ENCODE measurements at places on chromosomes 1 and 21. TPM values are rescaled to one million over a fixed set of nuclear protein-coding genes. Genes with fewer than 3 reads are reported as not detected.
A peak's percentile ranks its signal among the peaks of the same experiment; 100 is the strongest.

The RGL1 gene
- 14.9 TPM for total RNA-seq

The MYBPH gene
- total RNA-seq = not detected

The UBAP2L gene
- 85.9 TPM for total RNA-seq

The EVA1C gene
- total RNA-seq = 7.9 TPM

The BECN2 gene
- total RNA-seq = not detected

The FCAMR gene
- total RNA-seq = not detected

The TFF1 gene
- not detected for total RNA-seq

The DNM3 gene
- 0.99 TPM for total RNA-seq

The ZBTB8A gene
- total RNA-seq = 6.6 TPM

GRCh38 chr1:119647734-119648619 lies at the start of gene ZNF697:
TSS of gene ZNF697 (minus strand) at chr1:119648266. CDS start at chr1:119626100, 22,166 bp downstream.
- peak; percentile 98 for DNase-seq

GRCh38 chr1:212237651-212238050 lies 47.6 kb upstream of the PPP2R5A start:
- DNase-seq = no peak

DNA sequence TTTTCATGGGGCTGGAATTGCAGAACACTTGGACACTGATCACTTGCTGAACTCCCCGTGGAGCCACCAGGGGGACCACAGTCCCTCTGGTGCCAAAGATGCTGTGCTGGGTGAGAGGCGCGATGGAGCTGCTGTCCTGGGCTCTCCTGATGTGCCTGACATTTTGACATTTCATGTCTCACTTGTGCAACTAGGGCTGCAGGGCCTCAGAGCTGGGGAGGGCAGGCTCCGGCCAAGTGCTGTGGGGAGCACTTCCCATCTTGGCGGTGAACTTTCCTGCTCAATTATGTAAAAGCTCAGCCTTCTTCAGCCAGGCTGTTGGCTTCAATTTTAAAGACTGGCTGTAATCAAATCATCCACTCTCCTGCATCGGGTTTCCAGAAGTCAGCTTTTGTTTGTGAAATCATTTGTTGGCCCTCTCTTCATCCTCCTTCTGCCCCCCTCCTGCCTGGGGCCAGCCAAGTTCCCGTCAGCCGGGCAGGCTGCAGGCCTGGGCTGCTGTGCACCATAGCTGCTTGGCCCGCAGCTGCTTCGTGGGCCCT lies 36.8 kb downstream of the KCNAB2 start:
- no peak for DNase-seq

- DNase-seq = no peak
These were observed 2.4 kb upstream of the HTR6 start for GRCh38 chr1:19662313-19662712.

- no peak for DNase-seq
These were observed 15.4 kb downstream of the TMED5 start for GRCh38 chr1:93164816-93165215.

DNA sequence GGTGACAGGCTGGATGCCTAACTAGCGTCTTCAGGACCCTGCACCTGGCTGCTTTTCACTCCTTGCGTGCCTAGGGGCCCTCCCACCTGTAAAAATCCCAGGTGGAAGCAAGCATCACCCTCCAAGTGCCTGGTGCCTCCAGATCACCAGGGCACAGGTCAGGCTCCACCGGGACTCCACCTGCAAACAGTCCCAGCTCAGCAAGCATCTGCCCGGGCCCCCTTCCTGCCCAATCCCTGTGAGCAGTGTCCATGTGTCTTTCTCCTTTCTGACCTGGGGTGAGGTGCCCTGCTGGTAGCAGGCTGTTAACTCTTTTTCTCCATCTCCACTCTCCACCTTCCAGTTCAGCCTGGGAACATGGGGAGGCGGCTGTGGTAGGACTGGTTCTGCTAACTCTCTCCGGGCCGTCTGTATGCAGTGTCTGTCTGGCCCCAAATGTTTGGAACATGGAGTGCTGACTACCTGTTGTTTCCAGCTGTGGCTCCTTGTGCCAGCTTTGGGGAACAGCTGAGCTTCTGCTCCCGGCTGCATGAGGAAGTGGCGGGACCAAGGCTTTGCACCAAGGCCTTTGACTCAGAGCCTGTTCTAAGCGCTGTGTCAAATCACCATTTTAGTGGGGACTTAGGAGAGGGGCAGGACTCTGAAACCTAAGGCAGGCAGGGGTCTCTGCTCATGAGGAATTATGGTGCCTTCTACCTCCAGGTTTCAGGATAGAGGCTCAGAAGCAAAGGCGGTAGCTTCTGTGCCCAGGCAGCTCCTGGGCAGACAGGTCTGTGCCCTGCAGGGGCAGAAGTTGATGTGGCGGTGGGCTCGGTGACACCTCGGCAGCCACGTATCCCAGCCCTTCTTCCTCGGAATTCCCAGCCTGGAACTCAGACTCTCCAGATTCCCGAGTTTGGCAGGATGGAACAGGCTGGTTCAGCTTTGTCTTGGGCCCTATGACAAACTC lies 5.5 kb downstream of the GPR137B start:
- DNase-seq = no peak

GRCh38 chr21:38228537-38228936 lies 28.3 kb upstream of the KCNJ15 start:
- no peak for DNase-seq

GRCh38 chr1:115291741-115292140 lies 46.3 kb downstream of the NGF start:
- no peak for DNase-seq

GRCh38 chr1:20367116-20367585 lies 76.5 kb downstream of the VWA5B1 start:
- no peak for DNase-seq

DNA sequence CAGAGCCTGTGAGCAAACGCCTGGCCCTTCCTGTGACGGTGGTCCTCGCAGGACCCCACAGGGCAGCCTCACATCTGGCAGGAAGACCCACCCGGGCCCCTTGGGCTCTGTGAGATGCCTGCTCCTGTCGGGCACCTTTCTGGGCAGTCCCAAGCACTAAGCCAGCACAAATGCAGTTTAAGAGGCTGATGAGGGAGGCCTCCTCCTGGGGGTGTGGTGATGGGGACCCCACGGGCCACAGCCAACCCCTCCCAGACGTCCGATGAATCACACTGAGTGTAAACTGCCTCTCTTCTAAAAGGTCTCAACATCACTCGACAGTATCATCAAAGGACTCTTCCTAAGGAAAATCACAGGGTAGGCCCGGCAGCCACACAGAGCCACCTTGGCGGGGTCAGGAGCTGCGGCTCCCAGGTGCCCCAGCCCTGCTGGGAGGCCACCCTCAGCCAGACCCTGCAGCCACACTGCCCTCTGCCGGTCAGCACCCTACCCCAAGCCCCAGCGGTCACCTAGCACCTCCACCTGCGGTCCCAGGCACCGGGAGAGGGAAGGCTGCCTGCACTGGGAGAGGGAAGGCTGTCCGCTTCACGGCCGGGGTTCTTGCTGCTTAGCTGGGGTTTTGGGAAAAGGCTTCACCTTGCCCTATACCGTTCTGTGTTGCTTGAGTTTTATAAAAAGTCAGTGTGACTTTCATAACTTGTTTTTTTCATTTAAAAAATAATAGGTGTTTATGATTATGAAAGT lies 3.9 kb upstream of the PRKCZ start:
- no peak for DNase-seq

DNA sequence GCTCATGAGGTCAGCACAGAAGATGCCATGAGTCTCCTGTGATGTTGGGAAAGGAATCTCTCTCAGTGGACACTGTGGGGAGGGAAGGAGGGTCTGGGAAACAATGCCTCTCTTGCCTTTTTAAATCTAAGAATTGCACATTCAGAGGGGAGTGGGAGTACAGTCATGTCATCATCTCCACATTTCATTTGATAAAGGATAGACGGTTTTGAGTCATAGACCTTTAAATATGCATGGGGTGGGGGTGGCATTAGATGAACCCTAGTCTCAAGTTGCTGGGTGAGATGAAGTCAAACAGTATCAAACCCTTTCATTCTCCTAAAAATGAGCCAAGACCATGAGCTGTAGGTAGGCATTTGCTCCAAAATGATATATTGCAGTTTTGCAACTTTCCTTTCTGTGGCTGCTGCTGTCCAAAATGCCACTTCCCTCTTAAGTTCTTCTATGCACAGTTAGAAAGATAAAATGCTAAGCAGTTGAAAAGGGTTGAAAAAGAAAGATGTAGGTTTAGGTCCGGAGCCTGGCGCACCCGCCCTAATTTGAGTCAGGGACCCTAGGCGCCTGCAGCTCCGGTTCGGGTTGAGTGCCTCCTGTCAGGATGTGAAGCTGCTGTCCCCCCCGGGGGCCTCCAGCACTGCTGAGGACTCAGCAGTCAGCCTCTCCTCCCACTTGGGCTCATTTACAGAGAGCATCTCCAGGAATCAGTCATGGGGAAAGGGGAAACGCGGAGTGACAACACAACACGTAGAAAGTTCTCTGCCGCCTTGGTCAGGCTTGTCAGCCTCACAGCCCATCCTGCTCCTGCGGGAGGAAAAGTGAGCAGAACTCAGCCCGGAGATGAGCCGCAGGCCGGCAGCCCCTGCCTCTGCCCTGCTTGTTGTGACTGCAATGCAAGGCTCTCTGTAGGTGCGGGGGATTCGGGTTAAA lies 479.3 kb upstream of the RUNX1 start:
- DNase-seq = no peak

GRCh38 chr1:161773791-161774190 lies 7.7 kb downstream of the ATF6 start:
- DNase-seq = no peak

DNA sequence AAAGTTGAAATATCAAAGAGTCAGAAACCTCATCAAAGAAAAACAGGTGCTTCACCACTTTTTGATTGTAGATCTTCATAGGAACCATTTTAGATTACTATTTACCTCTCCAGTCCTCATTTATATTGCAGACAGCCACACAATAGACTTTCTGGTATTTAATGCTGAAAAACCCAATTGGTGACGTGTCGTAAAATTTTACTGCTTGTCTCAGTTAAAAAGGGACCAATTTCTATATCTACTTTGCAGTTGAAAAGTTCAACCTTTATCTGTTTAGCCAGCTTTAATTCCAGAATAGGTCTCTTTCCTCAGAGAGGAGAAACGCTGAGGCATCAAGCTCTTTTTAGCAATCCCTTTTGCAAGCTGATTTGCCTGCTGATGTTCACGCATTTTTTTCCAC lies 1722.4 kb downstream of the PLA2G4A start:
- no peak for DNase-seq

DNA sequence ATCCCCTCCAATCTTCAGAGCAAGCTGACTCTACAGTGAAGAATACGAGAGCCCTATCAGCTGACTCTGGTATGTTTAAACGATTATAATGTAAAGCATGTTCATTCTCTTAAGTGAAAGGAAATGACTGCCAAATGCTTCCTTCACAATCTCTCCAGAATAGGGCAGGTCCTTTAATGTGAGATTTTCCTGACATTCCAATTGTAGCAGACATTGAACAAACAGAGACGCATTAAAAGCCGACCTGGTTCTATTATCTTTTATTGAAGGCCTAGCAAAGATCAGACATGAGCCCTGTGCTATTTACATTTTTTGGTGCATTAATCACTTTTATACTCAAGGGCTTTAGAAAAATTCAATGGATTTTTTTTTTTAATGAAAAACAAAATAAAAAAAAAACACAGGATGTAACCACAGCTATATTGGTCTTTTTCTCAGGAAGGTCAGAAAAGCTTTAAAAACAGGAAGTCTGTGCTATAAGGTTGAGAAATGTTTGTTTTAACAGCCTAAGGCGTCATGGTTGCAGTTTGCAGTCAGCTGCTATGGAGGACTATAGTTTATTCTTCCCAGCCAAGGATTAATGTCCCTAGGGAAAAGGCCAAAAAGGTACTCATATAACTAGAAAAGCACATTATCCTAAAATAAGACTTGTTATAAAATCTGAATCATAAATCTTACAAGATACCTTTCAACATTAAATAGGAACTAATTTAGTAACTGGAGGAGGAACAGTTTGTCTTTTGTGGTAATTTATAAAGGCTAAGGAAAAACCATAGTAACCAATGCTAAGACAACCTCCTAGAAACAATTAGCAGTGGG lies 104.8 kb downstream of the RERE start:
- peak; percentile 91 for DNase-seq

DNA sequence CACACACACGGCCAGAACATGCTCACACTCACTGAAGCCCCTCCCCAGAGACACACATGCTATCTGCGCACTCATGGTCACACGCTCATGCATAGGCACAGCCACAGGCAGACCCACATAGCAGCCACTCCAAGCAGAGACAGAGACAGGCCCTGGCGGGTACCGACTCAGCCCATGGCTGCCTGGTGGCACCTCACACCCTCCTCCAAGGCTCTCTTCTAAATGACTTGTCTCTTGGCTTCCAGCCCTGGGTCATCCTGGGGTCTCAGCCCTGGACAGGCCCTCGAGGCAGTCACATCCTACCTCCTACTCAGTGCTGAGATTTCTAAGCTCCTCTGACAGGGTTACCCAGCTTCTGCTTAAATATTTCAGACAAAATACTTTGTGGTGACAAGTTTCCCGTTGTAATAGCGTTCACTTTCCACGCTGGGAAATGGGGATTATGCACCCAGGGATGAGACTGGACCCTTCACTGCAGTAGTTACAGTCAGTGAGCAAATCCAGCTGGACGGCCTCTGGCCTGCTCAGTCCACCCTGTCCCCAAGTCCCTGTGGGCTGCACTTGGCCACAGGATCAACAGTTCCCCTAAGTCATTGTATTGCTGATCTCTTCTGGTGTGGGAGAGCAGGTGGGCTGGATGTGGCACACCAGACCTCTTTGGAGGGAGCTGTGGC lies 2.9 kb upstream of the NFASC start:
- DNase-seq = no peak

GRCh38 chr1:25815208-25816111 lies 4.3 kb upstream of the MTFR1L start:
- no peak for DNase-seq

- DNase-seq = peak; percentile 75
These were observed 49.1 kb upstream of the SERBP1 start for GRCh38 chr1:67479146-67479891.

DNA sequence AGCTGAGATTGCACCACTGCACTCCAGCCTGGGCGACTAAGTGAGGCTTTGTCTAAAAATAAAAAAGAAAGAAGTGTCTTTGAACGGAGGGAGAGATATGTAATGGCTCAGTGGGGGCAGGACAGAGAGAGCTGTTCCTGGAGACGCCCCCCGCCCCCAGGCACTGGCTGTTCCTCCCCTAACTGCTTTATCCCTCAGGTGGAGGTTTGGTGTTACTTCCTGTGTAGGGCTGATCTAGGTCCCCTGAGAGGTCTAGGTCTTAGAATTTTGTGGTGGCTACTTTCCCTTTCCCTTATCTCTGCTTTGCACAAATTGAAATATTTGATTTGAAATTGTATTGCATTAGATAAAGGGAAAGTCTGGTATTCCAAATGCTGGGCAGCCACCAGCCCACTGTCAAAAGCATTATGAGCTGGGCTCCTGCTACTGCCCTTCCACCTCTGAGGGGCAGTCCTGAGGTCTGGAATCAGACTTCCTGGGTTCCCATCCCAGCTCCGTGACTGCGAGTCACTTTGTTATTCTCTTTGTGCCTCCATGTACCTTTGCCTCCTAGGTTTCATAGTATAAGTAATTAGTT lies 134.8 kb upstream of the KIF26B start:
- no peak for DNase-seq

GRCh38 chr1:35431173-35431599 lies 126.0 kb downstream of the KIAA0319L start:
- peak; percentile 27 for DNase-seq

- no peak for DNase-seq
These were observed 35.0 kb upstream of the HUNK start for GRCh38 chr21:31837618-31838390.
